ENCODE measurements at places on chromosomes 11 and 22.

- no peak for DNase-seq
These were observed 5.4 kb downstream of the LINC01488 start for GRCh38 chr11:69486773-69487291.

DNA sequence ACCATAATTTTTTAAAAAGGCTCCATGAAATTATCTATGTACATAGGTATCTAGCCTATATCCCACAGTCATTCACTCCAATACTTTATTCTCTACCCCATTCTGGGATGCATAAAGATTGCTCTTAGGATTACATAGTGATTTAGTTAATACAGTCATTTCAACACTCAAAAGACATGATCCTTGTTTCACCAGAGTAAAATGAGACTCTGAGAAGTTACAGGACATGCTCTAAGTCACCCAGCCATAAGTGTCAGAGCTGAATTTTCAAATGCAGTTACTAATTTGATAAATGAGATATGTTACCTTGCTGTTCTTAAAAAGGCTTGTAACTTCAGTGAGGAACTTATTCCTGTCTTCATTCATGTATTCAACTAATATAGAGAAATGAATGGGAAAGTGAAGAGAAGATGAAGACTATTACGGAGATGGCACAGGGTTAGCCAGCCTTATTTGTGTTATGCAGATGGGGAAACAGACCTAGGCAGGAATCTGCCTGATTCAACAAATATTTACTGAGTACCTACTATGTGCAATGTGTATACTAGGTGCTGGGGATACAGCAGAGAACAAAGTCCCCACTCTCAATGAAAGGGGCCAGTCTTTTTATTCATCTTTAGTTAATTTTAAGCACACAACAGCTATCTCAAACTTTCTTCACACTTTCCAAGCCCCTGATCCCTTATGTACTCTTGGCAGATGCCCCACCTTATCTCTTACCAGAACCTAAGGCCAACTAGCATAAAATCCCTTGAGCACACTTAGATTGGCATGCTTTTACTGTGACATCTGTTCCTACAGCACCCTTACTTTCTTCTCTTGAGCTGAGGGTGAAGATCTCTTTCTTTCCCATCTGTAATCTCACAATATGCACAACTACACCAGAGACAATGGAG lies 21.6 kb downstream of the MAPK1 start:
- no peak for DNase-seq

GRCh38 chr11:120793150-120793549 lies 230.8 kb upstream of the TBCEL start:
- no peak for DNase-seq

DNA sequence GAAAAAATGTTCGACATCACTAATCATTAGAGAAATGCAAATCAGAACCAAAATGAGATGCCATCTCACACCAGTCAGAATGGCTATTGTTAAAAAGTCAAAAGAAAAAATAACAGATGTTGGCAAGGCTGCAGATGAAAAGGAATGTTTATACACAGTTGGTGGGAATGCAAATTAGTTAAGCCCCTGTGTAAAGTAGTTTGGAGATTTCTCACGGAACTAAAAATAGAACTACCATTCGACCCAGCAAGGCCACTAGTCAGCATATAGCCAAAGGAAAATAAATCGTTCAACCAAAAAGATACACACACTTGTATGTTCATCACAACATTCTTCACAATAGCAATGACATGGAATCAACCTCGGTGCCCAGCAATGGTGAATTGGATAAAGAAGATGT lies 503.2 kb downstream of the OPCML start:
- DNase-seq, result no peak

- DNase-seq, result peak; percentile 48
These were observed 607.4 kb downstream of the NTM start for GRCh38 chr11:131977854-131978253.

- peak; percentile 71 for DNase-seq
These were observed 3.6 kb upstream of the TBC1D22A start for GRCh38 chr22:46758867-46759290.

GRCh38 chr11:135033540-135033939 lies 621.5 kb upstream of the B3GAT1 start:
- peak; percentile 2 for DNase-seq
